Stimulated activated CD8-positive, alpha-beta memory T cell treated with anti-CD3 and anti-CD28 coated beads, Interleukin-4, amount 100 ng/mL, for 24 hours (primary cell): ENCODE measurements at places on chromosomes 1 and 21.

GRCh38 chr1:28296401-28297261 is 32.2 kb upstream of the MED18 start:
- DNase-seq: no peak

DNA sequence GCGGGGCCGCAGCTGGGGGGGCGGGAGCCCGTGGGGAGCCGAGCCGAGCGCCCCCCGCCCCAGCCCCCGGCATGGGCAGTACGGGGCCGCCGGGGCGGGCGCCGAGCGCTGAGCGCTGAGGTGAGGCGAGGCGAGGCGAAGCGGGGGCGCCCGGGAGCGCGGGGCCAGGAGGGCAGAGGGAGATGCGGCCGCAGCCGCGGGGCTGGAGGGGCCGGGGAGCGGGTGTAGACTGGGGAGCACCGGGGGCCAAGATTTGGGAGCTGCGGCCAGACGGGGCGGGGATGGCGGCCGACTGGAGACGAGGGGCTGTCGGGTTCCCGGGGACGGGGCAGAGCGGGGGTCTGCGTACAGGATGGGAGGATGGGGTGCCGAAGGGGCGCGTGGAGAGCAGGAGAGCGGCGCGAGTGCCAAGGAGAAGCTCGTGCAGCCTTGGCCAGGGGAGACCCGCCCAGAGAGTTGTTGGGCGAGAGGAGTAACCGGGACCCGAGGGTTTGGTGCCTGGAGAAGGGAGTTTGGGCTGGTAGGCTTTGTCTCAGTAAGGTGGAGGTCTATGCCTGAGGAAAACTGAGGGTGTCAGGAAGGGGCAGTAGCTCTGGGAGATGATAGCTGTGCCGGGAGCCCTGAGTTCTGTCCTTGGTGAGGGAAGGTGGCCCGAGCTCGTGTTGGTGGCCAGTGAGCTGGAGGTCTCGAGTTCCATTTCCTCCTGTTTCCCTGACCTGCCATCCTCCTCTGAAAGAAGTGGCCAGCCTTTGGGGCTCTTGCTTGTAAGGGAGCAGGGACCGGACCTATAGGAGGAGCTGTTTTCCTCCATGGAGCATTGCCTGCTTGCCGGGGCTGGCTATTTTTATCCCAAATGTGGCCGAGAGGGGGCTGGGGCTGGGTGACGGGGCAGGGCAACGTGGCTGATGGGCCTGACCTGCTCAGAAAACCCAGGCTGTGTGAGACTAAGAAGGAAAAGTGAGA is 539 bp downstream of the ATP8B2 start:
- DNase-seq: no peak

GRCh38 chr1:42747125-42747524 is 7.1 kb upstream of the CLDN19 start:
- DNase-seq: peak; percentile 27

GRCh38 chr1:231743966-231744365 is 117.4 kb downstream of the DISC1 start:
- DNase-seq: no peak

- no peak for DNase-seq
These were observed 80.3 kb downstream of the RNF220 start for GRCh38 chr1:44485229-44485933.

- DNase-seq: no peak
These were observed 838 bp upstream of the DISP1 start for GRCh38 chr1:222813866-222814535.

DNA sequence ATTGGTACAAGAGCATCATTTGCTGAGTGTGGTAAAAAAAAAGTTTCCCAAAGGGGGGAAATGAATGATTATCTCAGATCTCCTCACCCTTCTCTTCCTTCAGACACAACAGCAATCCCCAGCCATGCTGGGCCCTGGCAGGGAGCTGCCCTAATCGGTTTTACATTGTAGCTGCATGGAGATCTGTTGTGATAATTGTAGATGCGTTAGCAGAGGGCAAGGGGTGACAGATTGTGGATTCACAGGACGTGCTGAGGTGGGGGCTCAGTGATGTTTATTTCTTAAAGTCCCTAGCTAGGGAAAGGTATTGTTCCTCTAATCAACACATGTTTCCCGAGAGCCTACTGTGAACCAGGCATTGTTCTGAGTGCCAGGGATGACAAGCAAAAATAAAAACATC is 304.1 kb downstream of the PBX1 start:
- DNase-seq: no peak

DNA sequence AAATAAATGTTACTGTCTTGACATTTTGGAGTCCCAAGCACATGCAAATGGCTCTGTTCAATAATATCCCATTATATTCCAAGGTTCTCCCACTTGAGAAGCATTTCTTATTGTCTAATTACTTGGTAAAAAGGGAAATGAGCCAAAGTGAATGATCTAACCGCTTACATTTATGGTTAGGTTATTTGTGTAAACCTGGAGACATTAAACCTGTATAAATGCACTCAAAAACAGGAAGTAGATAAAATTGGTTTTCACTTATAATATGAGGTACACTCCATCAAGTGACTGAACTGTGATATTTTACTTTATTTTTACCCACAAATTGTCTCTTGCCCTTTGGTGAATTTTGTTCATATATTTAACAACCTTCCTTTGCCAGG is 26.8 kb downstream of the KIF1B start:
- no peak for DNase-seq

DNA sequence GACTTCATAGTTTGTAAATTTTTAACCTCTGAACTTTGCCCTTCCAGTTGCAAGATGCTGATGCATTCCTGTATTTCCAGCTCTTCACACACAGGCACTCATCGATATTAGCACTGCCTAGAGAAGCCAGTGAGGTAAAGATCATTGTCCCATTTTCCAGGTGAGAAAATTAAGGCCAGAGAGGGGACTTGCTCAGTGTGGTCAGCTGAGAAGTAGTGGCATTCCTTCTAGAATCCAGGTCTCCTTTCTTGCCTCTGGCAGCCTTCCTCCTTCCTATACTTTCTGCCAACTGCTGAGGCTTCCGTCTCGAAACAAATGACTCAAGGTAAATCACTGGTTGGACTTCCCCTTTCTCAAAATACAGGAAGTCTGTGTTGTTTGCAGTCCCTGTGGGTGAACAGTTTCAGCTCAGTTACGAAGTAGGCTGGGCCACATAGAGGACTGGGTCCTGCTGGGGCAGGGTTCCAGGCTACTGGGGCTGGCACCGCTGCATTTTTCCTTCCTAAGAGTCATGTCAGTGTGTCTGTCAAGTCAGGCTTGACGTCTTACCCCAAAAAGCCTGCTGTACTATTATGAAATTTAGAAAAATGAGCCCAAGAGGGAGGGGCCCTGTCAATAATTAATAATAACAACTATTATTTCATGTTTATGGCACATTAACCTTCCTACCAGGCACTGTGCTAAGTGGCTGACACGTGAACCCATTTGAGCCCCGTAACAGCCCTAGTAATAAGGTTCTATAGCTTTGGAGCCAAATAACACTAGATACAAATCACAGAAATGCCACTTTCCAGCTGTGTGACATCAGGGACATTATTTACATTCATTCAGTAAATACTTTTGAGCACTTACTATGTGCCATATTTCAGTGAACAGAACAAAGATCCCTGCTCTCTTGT is 16.6 kb upstream of the RNF19B start:
- peak; percentile 34 for DNase-seq

GRCh38 chr1:233972951-233973635 is 68.6 kb downstream of the SLC35F3 start:
- no peak for DNase-seq

GRCh38 chr1:29469457-29469856 is 233.1 kb downstream of the PTPRU start:
- no peak for DNase-seq

DNA sequence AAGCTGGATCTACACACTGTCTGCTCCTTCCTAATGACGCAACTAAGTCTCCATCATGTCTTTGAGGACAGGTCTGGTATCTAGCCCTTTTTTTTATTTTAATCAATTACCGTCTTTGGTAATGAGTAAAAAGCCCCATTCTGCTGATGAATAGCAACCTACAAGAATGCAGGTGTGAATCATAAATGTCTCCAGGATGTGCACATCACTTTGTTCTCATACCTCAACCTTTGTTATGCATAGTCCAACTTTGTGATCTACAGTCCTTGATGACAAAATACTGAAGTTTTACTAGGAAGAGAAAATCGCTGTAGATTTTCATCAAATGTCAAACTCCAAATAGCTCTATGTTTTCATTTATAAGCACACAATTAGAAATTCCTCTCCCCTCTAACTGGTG is 39.3 kb downstream of the PLPPR5 start:
- no peak for DNase-seq

- no peak for DNase-seq
These were observed 7.8 kb downstream of the GPBP1L1 start for GRCh38 chr1:45678489-45678888.

DNA sequence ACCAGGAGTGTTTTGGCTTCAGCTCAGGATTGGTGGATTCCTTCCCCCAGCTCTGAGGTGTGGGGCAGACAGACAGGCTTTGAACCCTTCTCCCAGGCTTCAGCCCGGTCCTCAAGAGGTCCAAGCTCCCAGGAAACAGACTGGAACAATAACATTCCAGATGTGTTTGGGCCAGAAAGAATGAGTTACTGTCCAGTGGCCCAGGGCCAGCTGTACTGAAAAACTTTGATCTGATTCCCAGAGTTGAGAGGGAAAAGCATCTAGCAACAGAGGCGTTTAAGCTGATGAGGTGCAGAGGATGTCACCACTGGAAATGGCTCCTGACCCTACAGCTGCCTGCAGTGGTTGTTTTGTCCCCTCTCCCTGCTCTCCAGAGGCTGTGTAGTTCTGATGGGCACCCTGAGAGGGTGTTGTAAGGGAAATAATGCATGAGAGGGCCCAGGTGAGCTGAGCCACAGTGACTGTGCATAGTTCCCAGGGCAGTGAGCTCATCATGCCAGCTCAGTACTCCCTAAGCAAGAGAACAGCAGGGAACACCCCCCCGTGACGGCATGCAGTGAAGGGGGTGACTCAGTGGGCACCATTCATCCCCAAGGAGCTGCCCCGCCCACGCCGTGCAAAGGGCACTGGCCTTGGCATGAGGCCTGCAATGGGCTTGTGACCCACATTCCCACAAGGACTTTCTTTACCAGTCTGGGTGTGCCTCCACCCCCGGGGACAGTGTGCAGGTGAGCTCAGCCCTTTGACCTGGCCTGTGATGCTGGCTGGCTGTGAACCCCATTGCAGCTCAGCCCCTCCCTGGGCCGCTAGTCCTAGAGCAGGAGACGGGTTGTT is 13.8 kb upstream of the SFN start:
- DNase-seq: no peak

DNA sequence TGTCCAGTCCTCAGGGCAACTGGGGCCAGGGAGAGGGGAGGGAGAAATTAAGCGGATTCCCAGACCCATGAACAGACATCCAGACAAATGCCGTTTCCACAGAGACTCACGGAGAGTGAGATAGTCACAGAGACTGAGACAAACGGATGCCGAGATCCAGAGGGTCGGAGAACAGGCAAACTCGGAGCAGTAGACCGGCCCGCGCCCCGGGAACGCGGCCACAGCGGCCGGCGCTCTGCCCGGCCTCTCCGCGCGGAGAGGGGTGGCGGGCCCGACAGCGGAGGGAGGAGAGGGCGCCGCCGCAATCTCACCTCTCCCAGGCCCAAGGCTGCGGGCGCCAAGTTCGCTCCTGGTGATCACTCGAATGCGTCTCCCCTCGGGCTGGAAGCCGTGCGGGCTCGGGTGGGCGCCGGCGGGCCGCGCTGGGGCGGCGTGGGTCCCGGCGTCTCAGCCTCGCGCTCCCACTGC is 831 bp upstream of the FOXD2 start:
- DNase-seq: no peak

GRCh38 chr21:18655931-18656330 is 252.3 kb upstream of the TMPRSS15 start:
- DNase-seq: no peak

- DNase-seq: no peak
These were observed 63.8 kb downstream of the BCAR3 start for GRCh38 chr1:93617670-93618499.

DNA sequence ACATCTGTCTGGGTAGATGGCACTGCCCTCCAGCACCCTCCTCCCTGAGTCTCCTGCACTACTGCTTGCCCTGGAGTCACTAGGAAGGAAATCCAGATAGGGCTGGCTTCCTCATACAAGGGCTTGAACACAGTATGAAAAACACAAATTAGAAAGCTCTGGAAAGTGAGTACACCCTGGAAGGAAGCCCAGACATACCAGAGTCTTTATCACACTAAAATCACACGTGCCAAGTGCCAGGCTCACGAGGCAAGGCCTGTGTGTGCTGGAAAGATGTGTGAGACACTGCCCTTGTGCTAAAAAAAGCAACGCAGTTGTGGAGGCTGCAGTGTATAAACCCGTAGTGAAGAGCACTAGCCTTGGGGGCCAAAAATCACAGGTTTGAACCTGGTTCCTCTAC is 28.3 kb upstream of the S100A7 start:
- DNase-seq: no peak

GRCh38 chr1:108708691-108709660 is 3.7 kb upstream of the FNDC7 start:
- peak; percentile 32 for DNase-seq

- no peak for DNase-seq
These were observed 37.9 kb downstream of the TMPRSS2 start for GRCh38 chr21:41470054-41470453.

GRCh38 chr1:117573386-117574023 is 32.3 kb upstream of the TENT5C start:
- DNase-seq: no peak

DNA sequence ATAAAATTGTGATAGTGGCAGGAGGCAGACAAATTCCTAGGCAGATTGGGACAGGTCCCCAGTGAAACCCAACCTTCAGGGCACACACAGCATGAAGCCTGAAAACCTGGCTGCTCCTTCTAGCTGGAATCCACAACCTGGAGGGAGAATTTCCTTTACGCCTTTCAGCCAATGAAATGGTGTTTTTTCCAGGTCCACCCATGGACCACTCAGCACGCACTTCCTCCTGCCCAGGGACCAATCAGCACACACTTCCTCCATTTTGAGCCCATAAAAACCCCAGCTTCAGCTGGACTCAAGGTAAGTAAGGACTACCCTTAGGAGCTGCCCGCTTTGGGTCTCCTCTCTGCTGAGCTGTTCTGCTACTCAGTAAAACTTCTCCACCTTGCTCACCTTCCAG is 120.1 kb downstream of the AKT3 start:
- no peak for DNase-seq

GRCh38 chr1:17610713-17611112 is 71.2 kb downstream of the ARHGEF10L start:
- no peak for DNase-seq

- no peak for DNase-seq
These were observed 22.5 kb downstream of the DMAP1 start for GRCh38 chr1:44235808-44236207.

DNA sequence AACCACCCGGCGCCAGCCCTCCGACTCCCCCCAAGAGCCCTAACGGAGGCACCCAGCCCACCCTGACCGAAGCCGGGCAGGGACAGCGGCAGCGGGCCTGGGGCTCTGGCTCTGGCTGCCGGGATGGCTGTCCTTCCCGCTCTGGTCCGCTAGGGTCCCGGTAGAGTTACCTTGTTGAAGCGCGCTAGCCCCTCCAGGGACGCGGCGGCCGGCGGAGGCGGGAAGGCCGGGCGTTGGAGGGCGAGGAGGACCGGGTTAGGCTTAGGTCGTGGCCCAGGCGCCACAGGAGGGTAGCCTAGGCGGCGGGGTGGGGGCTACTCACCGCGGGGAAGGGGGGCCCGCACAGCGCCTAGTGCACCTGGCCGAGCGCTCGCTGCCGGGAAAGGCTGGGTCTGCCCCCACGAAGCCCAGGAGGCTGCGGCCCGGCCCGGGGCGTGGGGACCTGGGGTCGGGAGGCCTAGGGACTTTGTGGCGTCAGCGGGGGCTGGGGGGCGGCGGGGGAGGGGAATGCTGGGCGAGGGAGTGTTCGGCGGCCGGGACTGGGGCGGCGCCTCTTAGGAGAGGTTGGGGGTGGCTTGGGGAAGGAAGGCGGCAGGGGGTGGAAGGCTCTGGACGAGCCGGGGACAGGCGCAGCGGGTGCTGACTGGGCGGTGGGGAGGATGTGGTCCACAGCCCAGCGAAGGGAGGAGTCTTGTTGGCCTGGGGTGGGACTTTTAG is at the start of gene TRIM17:
TRIM17 (minus strand) TSS at position 645 of the 717 bp plus-strand sequence. CDS start 1,789 bp downstream, outside the sequence.
- DNase-seq: peak; percentile 26
